ENCODE measurements at places on chromosomes 11 and 22. TPM values are rescaled to one million over a fixed set of nuclear protein-coding genes. Genes with fewer than 3 reads are reported as not detected.

CNTN5 gene
- not detected for total RNA-seq

RNF215 gene
- total RNA-seq: 27.4 TPM

MSANTD4 gene
- 21.8 TPM for total RNA-seq

KCNJ11 gene
- 2.3 TPM for total RNA-seq

CEND1 gene
- 1.2 TPM for total RNA-seq

TRIM6 gene
- total RNA-seq: 11.8 TPM

TEF gene
- 13.6 TPM for total RNA-seq

RCOR2 gene
- 107 TPM for total RNA-seq

OR10D3 gene
- not detected for total RNA-seq

APLNR gene
- total RNA-seq: 3.9 TPM

ZNF214 gene
- total RNA-seq: 7.3 TPM

GANAB gene
- total RNA-seq: 366 TPM

C11orf91 gene
- total RNA-seq: 0.57 TPM

BACE1 gene
- 30.4 TPM for total RNA-seq

KRTAP5-1 gene
- total RNA-seq: not detected

DBX1 gene
- 29.6 TPM for total RNA-seq

NOX4 gene
- 5.1 TPM for total RNA-seq

ACR gene
- not detected for total RNA-seq

HPX gene
- 6.0 TPM for total RNA-seq

SSRP1 gene
- 280 TPM for total RNA-seq

IGF2 gene
- 20.1 TPM for total RNA-seq

GGTLC3 gene
- total RNA-seq: not detected

CCDC116 gene
- 1.2 TPM for total RNA-seq

DSCAML1 gene
- 0.09 TPM for total RNA-seq

OR8D2 gene
- not detected for total RNA-seq

RIMBP3B gene
- total RNA-seq: 0.63 TPM

TP53I11 gene
- total RNA-seq: 85.6 TPM

TNKS1BP1 gene
- 105 TPM for total RNA-seq

NCR3LG1 gene
- 18.8 TPM for total RNA-seq

TST gene
- 31.3 TPM for total RNA-seq

CARD16 gene
- total RNA-seq: not detected

RIN1 gene
- total RNA-seq: 4.3 TPM

CPT1A gene
- total RNA-seq: 0.48 TPM

RGL4 gene
- total RNA-seq: not detected

DDX25 gene
- total RNA-seq: 2.3 TPM

MS4A4A gene
- total RNA-seq: not detected

GAB4 gene
- total RNA-seq: not detected

APOA1 gene
- 0.80 TPM for total RNA-seq

XNDC1N gene
- total RNA-seq: 12.9 TPM

SERHL2 gene
- 0.36 TPM for total RNA-seq

SLC37A2 gene
- 1.2 TPM for total RNA-seq

MYBPC3 gene
- total RNA-seq: not detected

RBMXL2 gene
- total RNA-seq: 0.20 TPM

APOL5 gene
- not detected for total RNA-seq

POU2AF3 gene
- total RNA-seq: 0.32 TPM

CCDC188 gene
- 8.6 TPM for total RNA-seq

RIMBP3C gene
- 1.4 TPM for total RNA-seq

TUB gene
- total RNA-seq: 23.7 TPM

Data from neural crest cell (in vitro differentiated cells).